ENCODE measurements at places on chromosomes 13 and 19. TPM values are rescaled to one million over a fixed set of nuclear protein-coding genes. Genes with fewer than 3 reads are reported as not detected.

DNA sequence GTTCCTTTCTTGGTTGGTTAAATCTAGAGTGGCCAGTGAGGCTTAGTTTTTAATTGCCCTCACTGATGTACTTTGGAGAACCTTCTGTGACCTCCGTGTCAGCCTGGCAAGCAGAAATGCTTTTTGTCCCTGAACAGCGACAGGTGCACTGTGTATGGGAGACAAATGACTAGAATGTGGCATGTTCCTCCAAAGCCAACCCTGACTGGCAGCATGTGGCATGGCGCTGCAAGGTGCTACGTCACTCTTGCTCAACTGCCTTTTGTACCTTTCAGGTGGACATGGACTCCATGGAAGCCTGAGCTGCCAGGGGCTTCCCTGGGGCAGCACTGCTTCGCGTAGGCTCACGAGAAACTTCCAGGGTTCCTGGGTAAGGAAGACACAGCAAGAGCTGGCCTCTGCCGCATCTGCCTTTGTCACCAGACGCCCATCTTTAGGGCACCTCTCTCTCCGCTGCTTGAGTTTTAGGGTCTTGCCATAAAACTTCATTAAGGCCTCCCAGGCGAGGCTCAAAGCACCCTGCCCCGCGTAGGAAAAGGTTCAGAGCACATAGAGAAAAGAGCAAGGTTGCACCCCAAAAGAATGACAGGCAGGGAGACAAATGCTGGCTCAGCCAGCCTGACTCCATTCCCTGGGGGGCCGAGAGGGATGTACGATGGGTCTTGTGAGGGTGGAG is 167.1 kb upstream of the SOX1 start:
- H3K4me1 ChIP-seq = no peaks in the 10 kb centered on the region
- no peak overlapping the region for H3K4me3 ChIP-seq
- DNase-seq = no peak
- H3K27me3 ChIP-seq = peaks cover 4% of the 10 kb centered on the region
- H3K27ac ChIP-seq = no peak overlapping the region

DNA sequence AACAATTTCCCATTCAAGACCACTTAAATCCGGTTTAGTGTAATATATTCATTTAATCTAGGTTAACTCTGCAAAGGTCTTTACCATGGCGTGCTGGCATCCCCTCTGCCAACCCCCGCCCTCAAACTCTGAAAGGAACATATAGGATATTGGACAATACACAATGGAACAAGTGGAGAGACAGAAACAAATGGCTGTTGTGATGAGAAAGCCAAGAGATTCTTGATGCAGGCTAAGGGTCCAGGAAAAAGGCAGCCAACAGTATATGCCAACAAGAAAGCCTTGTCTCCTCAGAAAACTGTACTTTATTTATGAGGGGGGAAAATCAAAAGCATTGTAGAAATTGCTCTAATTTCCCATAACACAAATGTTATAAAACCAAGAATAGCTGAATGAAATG is 407.3 kb upstream of the SGCG start:
- H3K36me3 ChIP-seq = no peaks in the 10 kb centered on the region
- H3K4me1 ChIP-seq = no peaks in the 10 kb centered on the region
- no peak overlapping the region for H3K4me3 ChIP-seq
- no peak overlapping the region for H3K27ac ChIP-seq
- no peaks in the 10 kb centered on the region for H3K27me3 ChIP-seq
- DNase-seq = no peak

The FXYD3 gene
- not detected for total RNA-seq

The ZNF358 gene
- 40.0 TPM for total RNA-seq

The THSD1 gene
- 0.35 TPM for total RNA-seq
